ENCODE measurements at places on chromosomes 7 and 10.

- DNase-seq: no peak
These were observed 147.8 kb upstream of the AUTS2 start for GRCh38 chr7:69450456-69450855.

DNA sequence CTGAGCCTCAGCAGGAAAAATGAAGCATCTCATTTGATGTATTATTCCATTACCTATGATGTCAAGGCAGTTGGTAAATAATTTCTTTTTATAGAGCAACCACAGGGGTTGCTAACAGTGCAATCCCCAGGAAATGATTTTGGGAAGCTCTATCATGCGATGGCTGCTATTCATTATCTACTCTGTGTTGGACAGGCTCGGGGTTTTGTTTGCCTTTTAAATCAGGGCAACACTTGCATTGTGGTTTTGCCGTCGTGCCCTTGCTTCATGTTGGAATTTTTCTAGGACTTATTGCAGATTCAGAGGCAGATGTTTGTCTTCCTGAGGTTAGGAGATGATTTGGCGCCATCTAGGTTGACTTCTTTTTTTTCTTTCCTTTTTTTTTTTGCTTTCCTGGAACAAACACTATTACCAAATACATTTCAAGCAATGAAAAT, 128.4 kb downstream of the BICC1 start:
- DNase-seq: no peak

DNA sequence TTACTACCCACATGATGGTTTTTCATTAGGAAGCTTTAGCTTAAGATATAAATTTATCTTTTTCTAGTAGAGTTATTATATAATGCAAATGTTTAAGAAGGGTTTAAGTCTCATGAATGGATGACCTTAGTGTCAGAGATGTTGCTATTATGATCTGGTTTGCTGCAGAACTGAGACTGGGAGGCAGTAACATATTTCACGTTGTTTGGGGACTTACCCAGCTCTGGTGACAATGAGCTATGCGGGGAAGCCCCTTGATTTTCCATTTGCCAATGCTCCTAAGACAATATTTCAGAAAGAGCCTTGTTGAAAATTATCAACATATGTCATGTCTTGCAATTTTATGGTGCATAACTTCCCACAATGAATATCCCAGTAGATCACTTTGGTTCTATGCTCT, 754.6 kb downstream of the REEP3 start:
- no peak for DNase-seq

GRCh38 chr10:80077869-80078447, 507 bp upstream of the TMEM254 start:
- no peak for DNase-seq

DNA sequence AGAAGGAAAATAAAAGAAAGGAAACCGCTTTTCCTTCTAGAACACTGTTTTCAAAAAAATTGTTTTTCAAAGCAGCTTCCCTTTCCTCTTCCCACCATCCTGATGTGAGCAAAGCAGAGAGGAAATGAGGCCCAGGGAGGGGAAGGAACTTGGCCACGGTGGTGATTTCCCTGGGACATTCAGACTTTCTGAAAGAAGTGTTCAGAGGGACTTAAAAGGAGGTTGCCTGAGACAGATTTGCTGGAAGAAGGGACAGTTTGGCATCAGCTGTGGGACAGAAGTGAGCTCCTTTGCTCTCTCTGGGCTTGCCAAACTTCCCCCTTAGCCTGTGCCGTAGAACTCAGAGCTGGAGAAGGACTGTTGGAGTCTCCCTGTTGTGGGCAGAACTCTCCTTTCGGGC, 30.3 kb downstream of the ADCYAP1R1 start:
- DNase-seq: no peak

- DNase-seq: no peak
These were observed 25.3 kb upstream of the NUDCD3 start for GRCh38 chr7:44515590-44516268.

- no peak for DNase-seq
These were observed 20.5 kb downstream of the BNIP3 start for GRCh38 chr10:131961047-131961776.

DNA sequence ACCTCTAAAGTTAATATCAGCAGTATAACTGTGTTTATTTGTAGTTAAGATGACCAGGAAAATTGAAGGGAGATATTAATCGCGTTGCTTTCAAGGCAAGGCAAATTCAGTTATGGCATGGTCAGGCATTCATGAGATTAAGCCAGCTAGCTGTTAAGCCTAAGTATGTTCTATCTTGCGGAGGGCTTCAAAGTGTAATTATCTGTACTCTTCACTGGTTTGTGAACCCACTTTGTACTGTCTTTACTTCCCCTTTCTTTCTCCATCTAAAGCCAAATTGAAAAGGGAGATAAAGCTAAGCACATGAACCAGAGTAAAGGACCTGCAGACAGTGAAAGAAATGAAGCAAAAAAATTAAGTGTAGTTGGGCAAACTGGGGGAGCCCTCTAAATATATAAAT, 483.1 kb upstream of the NRP1 start:
- DNase-seq: no peak

GRCh38 chr7:80647436-80647835, 9.0 kb downstream of the CD36 start:
- no peak for DNase-seq

- no peak for DNase-seq
These were observed 33.6 kb downstream of the SLC18A2 start for GRCh38 chr10:117274509-117274908.

DNA sequence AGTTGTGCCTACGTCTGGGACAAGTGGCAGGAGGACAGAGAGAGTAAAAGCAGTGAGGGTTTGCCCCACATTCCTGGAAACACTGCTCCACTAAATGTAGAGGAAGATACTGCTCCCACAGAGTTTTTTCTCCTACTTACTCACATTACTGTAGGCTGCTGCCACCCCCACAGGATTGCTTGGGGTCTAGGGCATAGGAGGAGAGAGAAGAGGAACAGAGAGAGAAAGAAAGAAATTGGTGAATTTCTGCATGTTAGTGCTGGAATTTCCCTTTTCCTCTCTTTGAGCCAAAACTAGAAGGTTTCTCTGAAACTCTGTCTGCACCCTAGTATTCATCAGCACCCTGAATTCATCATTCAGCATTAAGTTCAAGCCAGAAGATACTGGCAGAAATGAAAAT, 397.9 kb downstream of the INHBA start:
- DNase-seq: no peak

DNA sequence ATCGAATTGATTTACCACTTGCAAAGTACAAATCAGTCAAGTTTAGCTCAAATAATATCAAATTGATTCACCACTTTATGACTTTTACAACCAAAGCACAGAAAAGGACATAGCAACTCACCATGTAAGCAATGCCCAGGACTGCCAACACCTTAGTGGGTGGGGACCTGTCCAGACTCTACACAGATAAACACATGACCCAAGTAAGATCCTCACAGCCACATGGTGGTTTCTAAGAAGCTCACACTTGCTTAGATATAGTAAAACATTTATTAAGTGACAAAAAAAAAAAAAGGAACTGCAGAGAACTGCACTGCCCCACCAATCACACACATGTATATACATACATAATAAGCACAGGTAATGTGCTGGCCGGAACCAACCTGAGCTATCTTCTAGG, 116.2 kb downstream of the SLC25A13 start:
- DNase-seq: no peak

DNA sequence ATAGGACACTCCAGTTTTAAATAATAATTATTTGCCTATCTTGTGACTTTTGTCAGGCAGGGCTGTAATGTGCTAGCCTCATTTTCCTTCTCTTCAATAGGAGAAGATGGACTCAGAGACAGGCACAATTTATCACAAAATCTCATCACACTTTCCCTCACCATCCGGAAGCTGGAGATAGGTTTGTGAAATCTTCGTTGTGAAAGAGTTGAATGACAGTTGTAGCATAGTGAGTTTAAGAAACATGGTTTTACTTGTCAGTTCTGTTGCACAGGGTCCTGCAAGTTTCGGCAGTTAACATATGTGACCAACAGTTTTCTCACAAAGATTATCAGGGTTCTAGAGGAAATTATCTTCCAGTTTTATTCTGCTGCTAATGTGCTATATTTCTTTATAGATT, 37.7 kb upstream of the MAP3K8 start:
- DNase-seq: no peak

GRCh38 chr10:46539596-46540411, 16.7 kb downstream of the GPRIN2 start:
- DNase-seq: no peak

GRCh38 chr10:59586407-59586891, 123.2 kb downstream of the SLC16A9 start:
- DNase-seq: no peak

GRCh38 chr7:117024811-117025210, 71.5 kb downstream of the ST7 start:
- no peak for DNase-seq

- no peak for DNase-seq
These were observed 58.9 kb upstream of the FOXI2 start for GRCh38 chr10:127678091-127678490.

- no peak for DNase-seq
These were observed 3.6 kb upstream of the ZEB1 start for GRCh38 chr10:31315453-31315852.

- DNase-seq: no peak
These were observed 5.2 kb downstream of the DLG5 start for GRCh38 chr10:77921395-77921794.

- no peak for DNase-seq
These were observed 81.4 kb upstream of the LAMB4 start for GRCh38 chr7:108211382-108212201.

DNA sequence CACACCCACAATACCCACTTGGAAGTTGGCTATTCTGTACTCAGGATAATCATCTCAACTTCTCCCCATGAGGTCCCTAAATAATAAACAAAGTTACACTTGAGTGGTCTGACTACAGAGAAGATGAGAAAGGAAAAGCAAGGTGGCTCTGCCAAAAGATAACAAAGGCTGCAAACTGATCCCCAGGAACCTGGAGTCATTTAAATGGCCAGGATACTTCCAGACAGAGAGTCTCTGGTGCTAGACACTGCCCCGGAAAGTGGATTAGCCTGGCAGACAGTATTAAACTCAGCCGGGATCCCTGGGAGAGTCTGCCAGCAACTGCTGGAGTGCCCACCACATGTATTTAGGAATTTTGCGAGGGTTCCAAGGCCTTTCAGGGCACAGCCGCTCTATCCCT, 93.7 kb downstream of the DGKI start:
- DNase-seq: no peak

- no peak for DNase-seq
These were observed 129.3 kb upstream of the PHYHIPL start for GRCh38 chr10:59047180-59047579.

- DNase-seq: no peak
These were observed 223.2 kb downstream of the FANK1 start for GRCh38 chr10:126119599-126119998.

- DNase-seq: no peak
These were observed 25.5 kb downstream of the WDR86 start for GRCh38 chr7:151384352-151384697.

Data from GM12892 (cell line).